CD4-positive, alpha-beta T cell treated with Interleukin-15 for 4 hours (primary cell): ENCODE measurements at places on chromosomes 1 and 21.

GRCh38 chr1:220887520-220888416, 8.5 kb downstream of the HLX start:
- no peak for DNase-seq

GRCh38 chr21:42079008-42079938, 8.2 kb downstream of the UMODL1 start:
- no peak for DNase-seq

- DNase-seq: no peak
Measured at GRCh38 chr1:63630238-63630637, 37.0 kb downstream of the PGM1 start.

DNA sequence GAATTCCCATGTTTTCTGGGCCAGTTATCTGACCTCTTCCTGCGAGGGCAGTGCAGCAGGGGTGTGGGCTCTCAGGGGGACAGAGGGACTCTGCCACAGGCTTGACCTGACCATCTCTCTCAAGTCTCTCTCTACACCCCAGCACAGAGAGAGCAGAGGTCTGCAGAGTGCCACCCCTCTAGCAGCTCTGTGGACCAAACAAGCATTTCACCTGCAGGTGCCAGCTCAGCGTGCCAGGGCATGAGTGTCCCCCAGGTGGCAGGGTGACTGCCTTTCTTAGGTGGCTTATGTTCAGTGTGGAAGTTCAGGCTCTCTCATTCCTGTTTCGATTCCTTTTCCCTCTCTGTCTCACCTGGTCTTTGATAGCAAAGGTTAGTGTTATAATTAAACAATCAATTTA, 191.3 kb downstream of the CACNA1E start:
- DNase-seq: no peak

- peak; percentile 95 for DNase-seq
Measured at GRCh38 chr1:1324524-1325287, at the start of the genes CPTP and INTS11. CPTP (plus strand) TSS chr1:1324802; CDS start chr1:1326911, 2,109 bp downstream. INTS11 (minus strand) TSS chr1:1324660; CDS start chr1:1324608, 52 bp downstream.

DNA sequence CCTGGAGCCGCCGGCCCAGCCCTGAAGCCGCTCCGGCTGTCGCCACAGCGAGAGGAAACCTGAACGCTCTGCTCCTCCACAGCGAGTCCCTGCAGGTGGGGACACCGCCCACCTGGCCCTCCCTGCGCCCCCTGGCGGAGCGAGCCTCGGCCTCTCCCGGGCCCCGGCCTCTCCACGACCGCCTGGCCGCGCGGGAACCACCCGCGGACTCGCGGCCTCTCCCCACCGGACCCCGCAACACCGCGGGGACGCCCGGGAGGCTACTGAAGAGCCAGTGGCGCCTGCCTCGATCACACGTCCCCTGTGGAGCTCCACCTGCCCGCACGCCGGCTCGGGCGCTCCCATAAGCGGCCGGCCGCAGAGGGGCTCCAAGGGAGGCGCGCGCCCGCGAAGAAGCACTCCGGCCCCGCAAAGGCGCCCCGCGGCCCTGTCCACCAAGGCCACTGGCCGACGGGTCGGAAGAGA, 109.6 kb downstream of the KCNN3 start:
- DNase-seq: peak; percentile 82

GRCh38 chr1:202567738-202568137, 142.5 kb downstream of the SYT2 start:
- DNase-seq: no peak

GRCh38 chr1:180230416-180230790, 339 bp downstream of the LHX4 start:
- DNase-seq: no peak

- no peak for DNase-seq
Measured at GRCh38 chr1:14737561-14738094, 139.1 kb downstream of the KAZN start.
